ENCODE measurements at places on chromosomes 3 and 15.

GRCh38 chr3:18238332-18238731 is 186.8 kb downstream of the SATB1 start:
- no peak for DNase-seq

- DNase-seq = peak; percentile 77
Observed at GRCh38 chr3:197224034-197224444, 74.4 kb downstream of the DLG1 start.

- DNase-seq = no peak
Observed at GRCh38 chr3:42872718-42873117, 3.0 kb downstream of the CYP8B1 start.

GRCh38 chr15:77649017-77649416 is 16.3 kb upstream of the LINGO1 start:
- DNase-seq = no peak

DNA sequence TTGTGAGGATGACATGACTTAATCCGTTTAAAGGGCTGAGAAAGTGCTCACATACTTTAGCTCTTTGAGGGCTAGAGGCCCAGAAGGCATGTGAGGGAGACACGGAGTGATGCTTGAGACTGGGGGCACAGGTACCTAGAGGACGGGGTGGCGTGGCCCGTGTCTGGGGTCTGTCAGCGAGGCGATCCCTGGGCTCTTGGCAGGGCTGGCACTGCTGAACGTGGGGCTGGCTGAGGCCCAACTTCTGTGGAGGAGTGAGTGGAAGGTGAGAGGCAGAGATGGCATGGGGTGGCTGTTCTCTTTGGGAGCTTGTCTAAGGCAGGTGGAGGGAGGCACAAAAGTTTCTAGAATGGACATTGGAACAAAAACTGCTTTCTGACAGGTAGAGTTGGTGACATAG is 9.5 kb downstream of the SEMA4B start:
- DNase-seq = no peak

DNA sequence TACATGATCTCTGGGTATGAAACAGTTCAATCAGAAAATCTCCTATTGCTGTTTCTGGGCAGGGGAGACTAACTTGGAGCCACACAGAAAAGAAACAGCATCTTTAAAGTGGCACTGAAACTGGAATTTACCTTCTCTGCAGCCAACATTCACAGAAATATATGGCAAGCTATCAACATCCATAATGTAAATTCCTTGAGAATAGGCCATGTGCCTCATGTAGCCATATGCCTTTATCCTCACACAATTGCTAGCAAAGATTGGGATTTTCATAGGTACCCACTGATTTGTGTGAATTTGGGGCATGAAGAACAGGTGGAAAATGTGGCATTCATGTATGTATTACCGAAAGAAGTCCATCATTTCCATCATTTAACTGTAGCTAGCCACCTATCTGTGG is 386.3 kb upstream of the TMCO5A start:
- DNase-seq = no peak

GRCh38 chr3:189383630-189384029 is 211.9 kb downstream of the TPRG1 start:
- DNase-seq = no peak

DNA sequence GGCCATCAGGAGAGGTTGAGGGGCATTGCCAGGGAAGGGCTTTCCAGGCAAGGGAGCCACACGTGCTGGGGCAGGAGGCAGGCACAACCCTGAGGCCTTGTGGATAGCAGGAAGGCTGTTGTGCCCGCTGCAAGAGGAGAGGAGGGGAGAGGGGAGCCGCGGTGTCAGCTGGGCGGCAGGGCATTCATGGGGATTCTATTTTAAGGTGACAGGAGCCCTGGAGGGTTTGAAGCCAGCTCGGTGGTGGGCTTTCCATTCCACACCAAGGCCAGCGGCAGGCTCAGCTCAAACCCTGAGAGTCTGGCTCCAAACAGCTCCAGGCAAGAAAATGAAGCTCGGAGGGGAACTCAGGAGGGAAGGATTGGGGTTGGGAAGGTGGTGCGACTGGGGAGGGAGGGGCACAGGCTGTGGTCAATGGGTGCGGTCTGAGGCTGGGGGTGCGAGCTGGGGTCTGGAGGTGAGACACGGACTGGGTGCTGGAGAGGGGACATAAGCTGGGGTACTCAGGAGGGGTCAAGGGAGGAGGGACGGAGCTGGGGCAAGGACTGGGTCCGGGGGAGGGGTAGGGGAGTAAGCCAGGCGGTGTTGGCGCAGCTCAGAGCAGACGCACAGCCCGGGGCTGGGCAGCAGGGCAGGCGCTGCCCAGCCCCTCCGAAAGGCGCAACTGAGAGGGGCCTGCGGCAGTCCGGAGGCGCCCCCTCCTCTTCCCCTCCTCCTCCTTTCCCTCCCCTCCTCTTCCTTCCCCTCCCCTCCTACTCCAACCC is 43.4 kb downstream of the TPRA1 start:
- no peak for DNase-seq

GRCh38 chr3:94036909-94037507 is 8.6 kb upstream of the STX19 start:
- DNase-seq = peak; percentile 69

- no peak for DNase-seq
Observed at GRCh38 chr15:39669661-39670060, 88.8 kb downstream of the THBS1 start.

DNA sequence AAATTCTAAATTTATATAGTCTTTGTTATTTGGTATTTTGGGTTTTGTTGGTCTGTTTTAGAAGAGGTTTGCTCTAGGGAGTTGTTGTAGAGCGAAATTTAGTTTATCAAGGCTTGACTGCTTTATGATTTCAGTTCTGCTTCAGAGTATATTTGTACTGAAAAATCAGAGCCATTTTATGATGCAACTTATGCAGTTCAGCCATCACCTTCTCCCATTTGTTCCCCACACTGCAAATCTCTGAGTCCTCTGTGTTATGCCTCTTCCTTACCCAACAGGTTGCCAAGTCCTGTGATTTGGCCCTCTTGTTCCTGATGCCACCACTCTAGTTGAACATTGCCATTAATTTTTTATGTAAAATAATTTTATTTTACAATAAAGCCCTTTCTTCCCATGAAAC is 140.4 kb downstream of the ZNF609 start:
- DNase-seq = no peak

- no peak for DNase-seq
Observed at GRCh38 chr3:97970956-97971620, 1.1 kb downstream of the RIOX2 start.

GRCh38 chr15:69813881-69814280 is 283.8 kb downstream of the TLE3 start:
- no peak for DNase-seq

GRCh38 chr3:12948891-12949711 is 107.7 kb upstream of the RPL32 start:
- peak; percentile 64 for DNase-seq

- peak; percentile 15 for DNase-seq
Observed at GRCh38 chr3:98594628-98595324, 1.4 kb upstream of the CPOX start.

GRCh38 chr15:88255087-88255483 is 1.5 kb downstream of the NTRK3 start:
- DNase-seq = no peak

DNA sequence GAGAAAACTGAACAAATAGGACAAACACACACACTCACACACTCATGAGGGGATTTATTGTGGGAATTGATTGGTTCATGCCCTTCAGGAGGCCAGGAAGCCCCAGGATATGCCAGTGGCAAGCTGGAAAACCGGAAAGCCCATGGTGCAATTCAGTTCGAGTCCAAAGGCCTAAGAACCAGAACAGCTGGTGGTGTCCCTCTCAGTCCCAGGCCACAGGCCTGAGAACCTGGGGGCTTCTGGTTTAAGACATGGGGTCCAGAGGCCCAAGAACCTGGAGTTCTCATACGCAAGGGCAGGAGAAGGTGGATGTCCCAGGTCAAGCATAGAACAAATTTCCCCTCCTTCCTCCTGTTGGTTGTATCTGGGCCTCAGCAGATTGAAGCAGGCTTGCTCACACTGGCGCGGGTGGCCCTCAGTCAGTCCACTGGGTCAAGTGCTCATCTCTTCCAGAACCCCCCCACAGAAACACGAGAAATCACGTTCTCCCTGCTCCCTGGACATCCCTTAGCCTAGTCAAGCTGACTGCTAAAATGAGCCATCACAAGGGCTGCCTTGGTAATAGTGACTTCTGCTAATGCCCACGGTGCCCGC is 50.1 kb upstream of the RPL32 start:
- no peak for DNase-seq

GRCh38 chr3:21073561-21073960 is 677.4 kb downstream of the ZNF385D start:
- DNase-seq = no peak

- DNase-seq = no peak
Observed at GRCh38 chr15:92454555-92455105, 60.9 kb downstream of the ST8SIA2 start.

DNA sequence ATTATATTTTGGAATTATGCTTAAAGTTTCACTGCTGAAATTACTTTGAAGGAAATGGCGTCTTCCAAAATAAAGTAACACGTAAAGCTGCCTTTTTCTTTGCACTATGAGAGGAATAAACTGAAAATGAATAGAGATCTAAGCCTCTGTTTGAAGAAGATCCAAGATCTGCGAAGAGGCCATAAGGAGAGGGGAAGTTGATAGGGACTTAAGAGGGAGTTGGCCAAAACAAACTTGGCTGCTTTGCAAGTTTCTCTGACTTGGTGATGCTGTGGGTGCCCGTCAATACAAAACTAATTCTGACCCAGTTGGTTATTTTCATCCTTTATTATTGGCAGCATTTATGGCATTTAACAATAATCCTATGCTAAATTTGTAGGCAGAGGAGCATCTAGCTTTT is 190.2 kb upstream of the GBE1 start:
- DNase-seq = no peak

GRCh38 chr3:4848176-4848825 is 130.9 kb upstream of the BHLHE40 start:
- no peak for DNase-seq

- DNase-seq = no peak
Observed at GRCh38 chr3:132001036-132001435, 33.8 kb downstream of the CPNE4 start.
